ENCODE measurements at places on chromosomes 16 and 17.
A peak's percentile ranks its signal among the peaks of the same experiment; 100 is the strongest.

DNA sequence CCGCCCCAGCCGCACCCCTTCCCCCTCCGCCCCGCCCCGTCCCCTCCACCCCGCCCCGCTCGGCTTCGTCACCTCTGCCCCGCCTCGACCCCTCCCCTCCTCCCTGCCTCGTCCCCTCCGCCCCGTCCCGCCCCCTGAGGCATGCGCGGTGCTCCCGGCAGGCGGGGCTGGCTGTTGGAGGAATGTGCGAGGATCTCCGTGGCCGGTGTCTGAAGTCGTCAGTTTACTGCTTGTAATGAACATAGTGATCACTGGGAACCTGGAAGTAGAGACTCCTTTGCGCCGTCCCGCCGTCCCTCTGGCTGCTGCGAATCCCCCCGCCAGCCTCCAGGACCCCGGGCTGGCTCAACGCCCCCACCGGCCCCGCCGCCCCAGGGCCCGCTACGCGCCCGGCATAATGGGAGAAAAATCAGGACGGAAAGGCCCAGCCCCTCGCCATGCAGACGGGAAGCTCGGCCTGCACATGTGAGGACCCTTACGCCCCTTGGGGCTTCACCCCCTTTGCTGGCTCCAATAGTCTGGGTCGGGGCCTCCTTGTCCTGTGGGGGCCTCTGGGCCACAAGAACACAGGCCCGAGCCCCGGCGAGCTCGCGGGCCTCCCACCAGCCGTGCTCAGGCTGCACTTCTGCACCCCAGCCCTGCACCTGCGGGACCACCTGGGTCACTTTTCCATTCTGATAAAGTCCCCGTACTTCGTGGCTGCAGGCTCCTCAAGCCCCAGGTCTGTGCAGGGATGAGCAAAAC lies 743.1 kb downstream of the KCNJ18 start:
- no peak for DNase-seq

- peak; percentile 35 for DNase-seq
Measured at GRCh38 chr16:68902003-68902968, 59.0 kb downstream of the TANGO6 start.

GRCh38 chr17:10633738-10634379 lies 23.2 kb downstream of the MYH3 start:
- DNase-seq: no peak

GRCh38 chr16:85354686-85355514 lies 242.6 kb upstream of the CIBAR2 start:
- DNase-seq: no peak

DNA sequence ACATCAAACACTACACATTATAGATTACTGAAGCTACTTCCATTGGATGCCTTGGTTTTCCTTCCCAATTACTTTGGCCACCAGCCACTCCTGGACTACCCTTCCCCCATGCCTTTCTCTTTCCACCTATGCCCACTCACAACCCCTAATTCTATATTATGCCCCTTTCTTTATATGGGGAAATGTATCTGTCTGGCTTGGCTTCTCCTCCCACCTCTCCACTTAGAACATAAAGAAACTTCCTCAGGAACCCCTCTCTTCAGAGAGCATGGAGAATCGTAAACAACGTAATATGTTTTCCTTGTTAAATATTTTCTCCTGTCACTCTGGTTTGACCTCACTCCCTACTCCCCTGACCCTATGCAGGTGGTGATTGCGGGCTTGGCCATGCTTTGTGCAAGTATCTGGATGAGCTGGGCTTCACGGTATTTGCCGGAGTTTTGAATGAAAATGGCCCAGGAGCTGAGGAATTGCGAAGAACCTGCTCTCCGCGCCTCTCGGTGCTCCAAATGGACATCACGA lies 32.8 kb downstream of the HSD17B2 start:
- DNase-seq: no peak

DNA sequence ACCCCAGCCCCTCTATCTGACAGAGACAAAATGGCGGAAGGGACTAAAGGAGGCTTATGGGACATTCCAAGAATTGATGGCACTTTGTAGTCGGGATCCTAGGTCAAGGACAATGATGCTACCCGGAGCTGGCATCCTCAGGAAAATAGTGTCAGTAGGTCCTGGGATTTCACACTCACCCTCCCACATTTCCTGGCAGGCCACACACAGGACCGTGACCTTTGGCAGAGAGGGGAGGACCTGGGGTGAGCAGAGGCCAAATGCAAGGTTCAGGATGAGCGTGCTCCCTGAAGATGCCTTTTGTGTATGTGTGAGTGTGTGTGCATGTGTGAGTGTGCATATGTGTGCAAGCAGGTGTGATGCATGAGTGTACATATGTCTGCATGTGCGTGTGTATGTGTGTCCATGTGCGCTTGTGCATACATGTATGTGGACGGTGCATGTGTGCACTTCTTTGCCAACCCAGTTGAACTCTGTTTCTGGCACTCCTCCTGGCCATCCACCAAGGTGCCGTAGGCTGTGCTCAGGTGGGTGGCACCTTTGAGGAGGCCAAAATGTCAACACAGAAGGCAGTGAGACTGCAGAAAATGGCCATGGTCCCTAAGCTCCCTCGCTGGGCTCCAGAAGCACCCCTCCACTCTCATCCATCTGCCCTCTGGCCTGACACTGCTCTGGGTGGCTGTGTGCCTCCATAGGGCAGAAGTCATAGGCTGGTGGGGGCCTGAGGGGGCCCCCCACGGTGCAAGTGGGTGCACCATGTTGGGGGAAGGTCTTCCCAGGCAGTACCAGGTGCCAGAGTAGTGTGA lies 60.3 kb downstream of the SNX20 start:
- DNase-seq: no peak

GRCh38 chr17:20927308-20927977 lies 115.4 kb downstream of the USP22 start:
- no peak for DNase-seq

- no peak for DNase-seq
Measured at GRCh38 chr17:57338257-57338914, 82.1 kb downstream of the MSI2 start.

GRCh38 chr16:2799859-2800226 lies 1.6 kb downstream of the PRSS41 start:
- DNase-seq: no peak

GRCh38 chr17:62816282-62816839 lies 8.2 kb upstream of the MARCHF10 start:
- DNase-seq: no peak

GRCh38 chr16:20401475-20402016 lies 3.0 kb downstream of the PDILT start:
- DNase-seq: no peak

DNA sequence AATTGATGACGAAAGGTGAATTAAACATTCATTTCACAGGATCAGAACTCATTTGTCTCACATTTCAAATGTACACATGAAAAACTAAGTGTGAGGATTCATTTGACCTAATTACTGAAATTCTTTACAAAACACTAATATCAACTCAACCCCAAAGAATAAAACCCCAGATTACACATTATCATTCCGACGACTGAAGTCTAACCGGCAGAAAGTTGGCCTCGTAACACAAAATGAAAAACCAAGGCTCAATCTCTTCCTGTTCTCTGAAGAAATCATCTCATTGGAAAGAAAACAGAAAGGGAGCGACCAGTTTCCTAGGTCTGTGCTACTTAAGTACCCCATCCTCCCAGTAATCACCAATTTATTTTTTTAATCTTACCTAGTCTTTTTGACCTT lies 1.8 kb downstream of the JPT1 start:
- DNase-seq: no peak

- no peak for DNase-seq
Measured at GRCh38 chr17:68684949-68685357, 83.8 kb upstream of the FAM20A start.

DNA sequence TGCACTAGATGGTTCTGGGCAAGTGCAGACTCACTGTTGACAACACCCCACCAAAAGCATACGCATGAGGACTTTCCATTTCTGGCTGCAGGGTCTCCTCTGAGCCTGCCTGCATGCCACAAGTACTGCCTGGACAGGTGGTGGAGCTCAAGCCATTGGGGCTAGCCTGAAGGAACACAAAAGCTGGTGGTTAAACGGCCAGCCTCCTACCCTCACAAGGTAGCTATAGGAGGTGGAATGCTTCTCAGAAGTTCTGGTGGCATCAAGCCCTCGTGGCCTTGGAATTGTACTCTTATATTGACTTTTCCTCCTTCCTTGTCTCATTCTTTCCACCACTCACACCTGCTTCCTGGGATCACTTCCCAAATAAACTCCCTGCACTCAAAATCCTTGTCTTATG lies 56.6 kb upstream of the BCAR1 start:
- no peak for DNase-seq

DNA sequence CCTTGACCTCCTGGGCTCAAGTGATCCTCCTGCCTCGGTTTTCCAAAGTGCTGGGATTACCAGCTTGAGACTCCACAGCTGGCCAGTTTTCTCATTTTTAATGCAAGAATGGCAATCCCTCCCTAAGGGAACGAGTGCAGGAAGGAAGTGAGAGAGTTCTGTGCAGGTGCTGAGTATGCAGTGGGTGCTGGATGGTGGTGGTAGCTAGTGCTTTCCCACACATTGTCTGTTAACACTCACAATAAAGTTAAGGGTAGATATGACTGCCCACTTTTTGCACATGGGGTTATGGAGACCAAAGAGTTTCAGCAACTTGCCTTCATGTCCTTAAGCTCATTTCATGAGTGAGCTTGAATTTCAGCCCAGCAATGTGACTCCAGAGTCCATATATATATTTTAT lies 18.5 kb downstream of the RGS9 start:
- no peak for DNase-seq

GRCh38 chr17:46916211-46916610 lies 6.7 kb upstream of the GOSR2 start:
- DNase-seq: no peak

GRCh38 chr16:56161658-56162057 lies 29.6 kb upstream of the GNAO1 start:
- no peak for DNase-seq

DNA sequence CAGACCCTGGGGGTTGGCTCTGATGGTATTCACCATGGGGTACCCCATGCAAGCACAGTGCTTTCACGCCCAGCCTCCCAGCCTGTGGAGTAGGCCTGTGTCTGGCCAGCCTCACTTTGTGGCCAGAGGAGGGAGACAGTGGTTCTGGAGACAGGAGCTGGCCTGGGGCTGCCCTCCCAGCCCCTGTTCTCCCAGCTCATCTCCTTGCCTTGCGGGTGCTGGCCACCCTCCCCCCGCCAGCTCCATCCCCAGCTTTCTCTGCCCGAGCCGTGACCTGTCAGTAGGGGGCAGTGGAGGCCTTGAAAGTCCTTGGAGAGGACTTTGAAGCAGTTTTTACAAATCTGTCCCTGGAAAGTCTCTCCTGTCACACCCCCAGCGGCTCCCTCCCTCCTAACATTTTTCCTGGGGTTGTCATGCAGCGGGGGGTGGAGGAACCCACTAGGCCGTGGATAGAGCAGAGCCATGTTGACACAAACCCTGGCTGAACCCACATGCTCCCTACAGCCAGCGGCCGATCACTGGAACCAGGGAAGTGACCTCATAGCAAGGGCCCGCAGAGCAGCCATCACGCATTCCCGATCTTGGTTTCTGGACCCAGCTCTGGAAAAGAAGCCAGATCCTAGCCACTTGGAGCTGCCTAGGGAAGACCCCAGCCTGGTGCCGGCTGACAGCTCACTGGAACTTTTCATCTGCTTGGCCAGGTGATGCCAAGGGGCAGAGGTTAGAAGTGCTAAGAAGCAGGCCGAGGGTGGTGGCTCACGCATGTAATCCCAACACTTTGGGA lies 289.4 kb downstream of the SEC14L1 start:
- DNase-seq: no peak

DNA sequence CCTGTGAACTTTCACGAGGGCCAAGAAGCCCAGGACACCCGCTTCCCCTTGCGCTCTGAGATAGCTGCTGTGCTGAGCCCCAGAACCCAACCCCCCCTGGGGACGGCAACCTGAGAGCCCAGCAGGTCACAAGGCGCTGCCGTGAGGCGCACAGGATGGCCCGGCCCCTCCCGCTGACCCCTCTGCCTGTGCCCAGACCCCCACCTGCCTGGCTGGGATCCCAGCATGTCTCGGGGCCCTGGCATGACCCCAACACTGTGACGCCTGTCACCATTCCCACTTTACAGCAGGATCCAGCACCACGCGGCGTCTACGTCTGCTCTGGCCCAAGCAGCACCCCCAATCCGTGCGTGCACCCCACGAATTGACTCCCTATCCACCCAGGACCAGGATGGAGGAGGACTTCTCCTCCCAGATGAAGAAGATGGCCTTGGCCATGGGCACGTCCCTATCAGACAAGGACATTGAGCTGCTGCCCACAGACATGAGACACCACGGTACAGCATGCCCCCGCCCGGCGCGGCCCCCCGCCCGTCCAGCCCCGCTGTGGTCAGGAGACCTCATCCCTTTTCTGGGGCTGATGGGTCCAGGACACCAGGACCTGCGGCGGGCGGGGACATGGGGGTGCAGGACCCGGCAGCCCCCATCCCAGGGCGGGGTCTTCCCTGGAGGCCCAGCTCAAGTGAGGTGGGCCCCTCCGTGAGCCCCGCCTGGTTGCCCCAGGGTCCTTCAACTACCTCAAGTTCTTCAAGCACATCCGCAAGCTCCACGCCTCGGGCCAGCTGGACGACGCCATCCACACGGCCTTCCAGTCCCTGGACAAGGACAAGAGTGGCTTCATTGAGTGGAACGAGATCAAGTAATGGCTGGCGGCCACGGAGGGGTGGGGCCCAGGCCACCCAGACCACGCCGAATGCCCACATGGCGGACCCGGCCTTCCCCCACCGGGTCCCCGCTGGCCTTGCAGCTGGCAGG lies 15.1 kb upstream of the AATK start:
- no peak for DNase-seq

- DNase-seq: no peak
Measured at GRCh38 chr17:1322480-1322879, 43.0 kb downstream of the TRARG1 start.

- no peak for DNase-seq
Measured at GRCh38 chr17:19380481-19381301, 2.4 kb downstream of the MAPK7 start.

DNA sequence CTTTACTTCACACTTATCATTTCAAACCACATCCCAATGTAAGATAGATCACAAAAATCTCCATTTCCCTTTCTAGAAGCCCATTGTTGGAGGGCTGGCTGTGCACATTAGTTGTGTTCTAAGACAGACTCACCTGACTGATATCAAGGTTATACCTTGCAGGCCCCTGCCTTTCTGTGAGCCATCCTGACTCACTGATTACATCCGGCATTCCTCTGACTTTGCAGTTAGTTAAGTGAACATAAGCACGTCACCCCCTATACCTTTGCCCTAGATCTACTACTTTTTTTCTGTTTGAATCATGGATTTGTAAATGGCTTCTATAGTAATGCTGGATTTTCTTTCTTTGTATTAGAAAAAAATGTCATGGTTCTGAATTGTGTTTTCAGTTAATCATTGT lies 78.3 kb downstream of the TANGO6 start:
- no peak for DNase-seq
